Natural killer cell (primary cell): ENCODE measurements at places on chromosomes 16 and 17.

DNA sequence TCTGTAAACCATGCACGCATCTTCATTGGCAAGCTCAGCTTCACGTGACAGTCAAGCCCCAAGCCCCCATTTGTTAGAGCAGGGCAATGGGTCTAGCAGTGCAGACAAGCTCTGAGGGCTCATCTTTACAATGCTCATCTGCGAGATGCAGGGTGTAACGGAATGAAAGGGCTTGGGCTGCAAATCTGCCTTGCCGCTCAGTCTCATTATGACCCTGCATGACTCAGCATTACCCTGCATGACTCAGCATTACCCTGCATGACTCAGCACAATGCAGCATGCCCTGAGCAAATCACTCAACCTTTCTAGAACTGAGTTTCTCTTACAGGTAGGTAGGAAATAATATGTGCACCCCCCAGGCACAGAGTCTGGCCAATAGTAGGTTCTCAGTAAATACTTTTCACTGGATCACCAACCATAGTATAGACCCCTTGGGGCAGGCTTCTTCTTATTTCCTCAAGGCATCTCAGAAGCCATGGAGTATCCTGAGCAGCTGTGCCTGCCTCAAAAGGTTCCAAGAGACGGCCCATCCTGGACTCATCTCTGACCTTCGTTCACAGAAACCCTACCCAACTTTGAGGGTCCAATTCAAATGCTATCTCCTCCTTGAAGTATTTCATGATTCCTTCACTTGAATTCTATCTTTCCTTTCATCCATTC lies 391.3 kb upstream of the CDH5 start:
- no peak for DNase-seq
- H3K27ac ChIP-seq: no peak overlapping the region
- no peaks in the 10 kb centered on the region for H3K4me1 ChIP-seq

GRCh38 chr17:7238420-7239090 lies 702 bp downstream of the PHF23 start:
- peak; percentile 39 for DNase-seq
- H3K4me3 ChIP-seq: peak overlapping the region; percentile 87
- peaks cover 25% of the 10 kb centered on the region for H3K36me3 ChIP-seq

GRCh38 chr16:56320811-56321558 lies 104.4 kb downstream of the AMFR start:
- H3K27ac ChIP-seq: no peak overlapping the region
- no peaks in the 10 kb centered on the region for H3K27me3 ChIP-seq
- H3K36me3 ChIP-seq: no peaks in the 10 kb centered on the region
- no peak for DNase-seq
- H3K4me1 ChIP-seq: peaks cover 7% of the 10 kb centered on the region
- no peak overlapping the region for H3K4me3 ChIP-seq

GRCh38 chr17:47902039-47902744 lies 6.2 kb downstream of the SP2 start:
- H3K36me3 ChIP-seq: peaks cover 13% of the 10 kb centered on the region
- H3K4me3 ChIP-seq: no peak overlapping the region
- H3K27ac ChIP-seq: no peak overlapping the region
- peaks cover 4% of the 10 kb centered on the region for H3K4me1 ChIP-seq

DNA sequence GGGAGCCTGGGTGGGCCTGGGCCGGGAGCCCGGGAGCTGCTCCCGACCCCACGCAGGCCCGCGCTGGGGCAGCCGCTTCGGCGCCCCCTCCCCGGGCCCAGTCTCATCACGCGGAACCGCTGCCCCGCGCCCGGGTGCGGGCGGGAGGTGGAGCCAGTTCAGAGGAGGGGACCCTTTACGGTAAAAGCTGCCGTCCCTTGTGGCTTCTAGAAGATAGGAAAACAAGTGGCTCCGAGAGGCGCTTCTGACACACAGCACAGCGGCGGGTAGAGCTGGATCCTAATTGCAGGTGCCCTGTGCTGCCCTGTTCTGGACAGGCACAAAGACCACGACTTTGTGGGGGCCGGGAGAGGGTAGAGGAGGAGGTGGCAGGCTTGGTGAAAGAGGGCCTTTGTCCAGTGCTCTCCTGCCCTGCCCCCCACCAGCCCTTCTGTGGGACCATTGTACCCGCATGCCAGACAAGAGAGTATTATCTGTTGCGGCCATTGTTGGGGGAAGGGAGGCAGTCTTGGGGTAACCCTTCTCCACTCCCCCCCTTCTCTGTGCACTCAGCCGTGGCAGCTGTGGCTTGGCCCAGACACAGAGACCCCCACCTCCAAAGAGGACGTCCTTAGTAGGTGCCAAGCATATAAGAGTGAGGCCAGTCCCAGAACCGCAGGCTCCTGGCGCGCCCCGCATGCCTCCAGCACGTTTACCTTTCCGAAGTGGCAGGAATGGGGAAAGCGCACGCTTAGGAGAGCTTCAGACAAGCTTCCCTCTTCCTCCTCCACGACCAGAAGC lies 736 bp downstream of the CNP start:
- H3K36me3 ChIP-seq: peaks cover 11% of the 10 kb centered on the region
- H3K4me3 ChIP-seq: peak overlapping the region; percentile 91
- peak; percentile 57 for DNase-seq
